ENCODE measurements at places on chromosomes 16 and 17.
A peak's percentile ranks its signal among the peaks of the same experiment; 100 is the strongest.

DNA sequence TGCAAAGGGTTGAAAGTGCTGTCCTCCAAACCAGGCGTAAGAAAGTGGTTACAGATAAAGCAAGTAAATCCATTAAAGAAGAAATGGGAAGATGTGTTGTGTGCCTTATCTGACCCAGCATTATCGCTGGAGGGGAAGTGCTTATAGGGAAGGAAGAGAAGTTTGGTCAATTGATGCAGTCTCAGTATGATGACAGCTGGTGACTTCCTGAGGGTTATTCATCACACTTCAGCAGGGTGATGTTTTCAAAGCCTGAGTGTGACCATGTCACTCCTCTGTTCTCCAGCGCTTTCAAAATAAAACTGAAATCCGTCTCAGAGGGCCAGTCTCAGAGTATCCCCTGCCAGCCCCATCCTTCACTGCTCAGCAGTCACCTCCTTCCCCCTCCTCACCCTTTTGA, 505.4 kb upstream of the RBFOX1 start:
- no peak for DNase-seq

DNA sequence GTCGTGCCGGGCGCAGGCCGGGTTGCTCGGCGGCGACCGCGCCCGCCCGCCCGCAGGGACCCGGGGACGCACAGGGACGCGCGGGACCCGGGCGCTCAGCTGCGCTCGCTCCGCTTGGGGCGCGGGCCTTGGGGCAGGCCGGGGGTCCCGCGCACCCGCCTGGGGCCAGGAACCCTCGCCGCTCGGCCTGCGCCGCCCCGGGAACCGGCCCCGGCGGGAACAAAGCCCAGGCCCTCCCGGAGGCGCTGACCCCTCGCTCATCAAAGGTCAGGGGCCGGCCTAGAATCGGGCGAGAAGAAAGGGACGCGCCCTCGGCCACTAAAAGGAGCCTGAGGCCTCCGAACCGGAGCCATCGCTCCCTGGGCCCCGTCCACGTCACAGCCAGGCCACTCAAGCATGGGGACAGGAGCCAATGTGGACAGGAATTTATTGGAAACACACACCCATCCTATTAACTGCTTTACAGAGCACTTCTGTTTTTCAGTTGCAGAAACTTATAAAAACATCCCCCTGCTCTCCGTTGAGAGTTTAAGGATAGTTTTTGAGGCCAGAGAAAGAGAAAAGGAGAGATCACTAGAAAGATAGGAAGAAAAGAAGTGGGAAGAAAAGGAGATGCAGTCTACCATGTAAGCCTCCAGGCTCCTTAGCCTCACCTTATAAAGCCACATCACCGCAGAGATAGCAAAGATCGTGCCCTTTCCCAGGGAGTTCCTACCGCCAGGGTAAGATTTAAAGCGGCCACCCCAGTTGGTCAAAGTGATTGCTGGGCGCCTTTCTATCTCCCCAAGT, 558 bp upstream of the ZFHX3 start:
- no peak for DNase-seq

DNA sequence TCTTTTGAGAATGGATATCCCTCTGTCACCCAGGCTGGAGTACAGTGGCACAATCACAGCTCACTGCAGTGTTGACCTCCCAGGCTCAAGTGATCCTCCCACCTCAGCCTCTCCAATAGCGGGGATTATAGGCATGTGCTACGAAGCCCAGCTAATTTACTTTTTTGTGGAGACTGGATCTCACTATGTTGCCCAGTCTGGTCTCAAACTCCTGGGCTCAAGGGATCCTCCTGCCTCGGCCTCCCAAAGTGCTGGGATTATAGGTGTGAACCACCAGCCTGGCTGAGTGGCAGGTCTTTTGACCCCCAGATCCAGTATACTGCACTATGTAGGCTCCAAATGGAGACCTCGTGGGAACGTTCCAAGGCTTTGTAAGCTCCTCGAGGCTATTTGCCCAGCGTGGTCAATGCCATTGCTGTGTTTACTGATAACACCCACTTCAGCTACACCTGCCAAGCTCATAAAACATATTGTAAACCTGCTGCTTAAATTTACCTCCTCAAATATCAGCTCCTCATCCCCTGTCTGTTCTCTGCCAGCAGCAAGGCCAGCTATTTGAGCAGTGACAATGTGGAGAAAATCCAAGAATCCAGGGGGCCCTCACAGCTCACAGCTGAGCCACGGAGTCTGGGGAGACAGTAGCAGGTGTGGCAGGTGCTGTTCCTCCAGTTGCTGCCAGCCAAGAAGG, 16.2 kb upstream of the KIFC3 start:
- DNase-seq = no peak

DNA sequence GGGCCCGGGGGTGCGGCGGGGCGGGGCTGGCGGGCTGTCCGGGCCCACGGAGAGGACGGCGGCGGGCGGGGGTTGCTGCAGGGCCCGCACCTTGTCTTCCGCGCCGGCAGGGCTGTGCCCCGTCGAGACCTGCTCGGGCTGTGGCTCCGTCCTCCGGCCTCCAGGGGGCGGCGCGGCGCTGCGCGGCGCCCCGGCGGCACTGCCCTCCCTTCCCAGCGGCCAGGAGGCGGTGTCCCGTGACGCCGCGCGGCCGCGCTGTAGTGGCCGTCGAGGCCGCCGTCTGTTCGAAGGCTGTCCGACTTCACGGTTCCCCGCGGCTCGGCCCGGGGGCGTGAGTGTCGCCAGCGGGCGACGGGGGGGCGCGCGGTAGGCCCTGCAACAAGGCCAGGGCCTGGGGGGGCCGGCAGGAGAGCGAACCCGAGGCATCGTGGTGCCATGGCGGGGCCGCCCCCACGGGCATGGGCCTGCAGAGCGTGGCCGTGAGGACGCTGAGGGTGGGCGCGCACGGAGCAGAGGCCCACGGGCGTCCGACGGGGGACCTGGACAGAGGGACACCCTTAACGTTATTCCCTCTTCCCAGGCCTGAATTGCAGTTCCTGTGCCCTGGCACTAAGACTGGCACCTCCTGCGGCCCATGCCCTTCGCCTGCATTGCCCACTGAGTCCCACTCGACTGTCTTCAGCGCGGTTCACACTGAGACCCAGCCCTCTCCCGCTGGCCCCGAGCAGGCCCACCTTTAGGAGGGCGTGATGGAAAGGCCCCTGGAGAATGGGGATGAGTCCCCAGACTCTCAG, at the start of gene PLEKHG4:
PLEKHG4 (plus strand) TSS at position 237 of the 794 bp plus-strand sequence; CDS start at position 750, 513 bp downstream.
- peak; percentile 74 for DNase-seq

DNA sequence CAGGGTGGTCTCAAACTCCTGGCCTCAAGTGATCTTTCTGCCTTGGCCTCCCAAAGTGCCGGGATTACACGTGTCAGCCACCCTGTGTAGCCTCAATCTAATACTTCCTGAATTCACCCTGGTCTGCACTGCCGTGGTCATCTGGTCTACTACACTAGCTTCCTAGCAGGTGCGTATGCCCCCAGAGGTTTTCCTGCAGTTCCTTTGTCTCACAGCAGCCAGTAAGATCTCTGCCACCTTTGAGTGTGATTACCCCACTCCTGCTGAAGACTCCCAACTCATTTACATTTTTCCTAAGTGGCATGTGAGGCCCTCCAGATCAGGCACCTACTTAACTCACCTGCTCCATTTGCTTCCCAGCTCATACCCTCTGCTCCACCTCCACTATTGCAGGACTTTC, 5.1 kb upstream of the DDX19A start:
- DNase-seq = no peak

DNA sequence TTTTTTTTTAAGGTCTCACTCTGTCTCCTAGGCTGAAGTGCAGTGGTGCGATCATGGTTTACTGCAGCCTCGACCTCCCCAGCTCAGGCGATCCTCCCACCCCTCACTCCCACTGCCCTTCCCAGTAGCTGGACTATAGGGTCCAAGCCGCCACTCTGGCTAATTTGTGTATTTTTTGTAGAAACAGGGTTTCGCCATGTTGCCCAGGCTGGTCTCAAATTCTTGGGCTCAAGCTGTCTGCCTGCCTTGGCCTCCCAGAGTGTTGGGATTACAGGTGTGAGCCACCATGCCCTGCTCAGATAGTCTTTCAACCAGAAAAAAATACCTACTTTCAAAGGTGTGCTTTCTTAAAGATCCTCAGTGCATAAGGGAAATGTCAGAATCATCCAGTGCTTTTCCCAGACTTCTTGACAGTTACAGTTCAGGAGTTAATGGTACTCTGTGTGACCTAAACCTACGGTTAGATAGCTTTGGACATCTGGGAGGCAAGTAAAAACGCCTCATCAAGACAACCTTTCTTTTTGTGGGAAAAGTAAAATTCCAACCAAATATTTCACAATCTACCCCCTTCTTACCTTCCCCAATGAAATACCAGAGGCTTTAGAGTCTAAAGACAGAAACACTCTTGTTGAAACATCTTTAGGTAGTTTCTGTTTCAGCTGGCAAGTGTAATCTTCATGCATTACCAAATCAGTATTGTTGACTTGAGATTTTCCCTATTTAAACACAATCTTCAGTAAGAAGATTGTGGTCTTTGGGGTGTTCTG, 6.8 kb downstream of the RSPRY1 start:
- DNase-seq = no peak

DNA sequence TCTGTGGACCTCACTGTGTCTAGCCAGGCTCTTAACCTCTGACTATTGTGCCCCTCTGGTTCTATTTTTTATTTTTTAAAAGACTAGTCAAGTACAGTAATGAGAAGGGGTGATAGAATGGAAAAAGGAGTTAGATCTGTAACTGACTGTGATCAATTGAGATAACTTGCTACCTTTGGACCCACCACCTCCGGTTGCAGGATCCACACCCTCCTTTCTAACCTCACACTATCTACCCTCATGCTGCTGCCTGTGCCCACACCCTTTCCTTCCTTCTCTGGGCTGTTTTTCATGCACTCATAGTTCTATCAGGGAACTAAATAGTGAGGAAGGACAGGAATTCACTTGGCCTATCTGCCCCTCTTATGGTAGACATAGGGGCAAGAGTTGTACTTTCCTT, 172.3 kb downstream of the KATNIP start:
- no peak for DNase-seq

- peak; percentile 81 for DNase-seq
These were observed 7.5 kb upstream of the SLC35B1 start for GRCh38 chr17:49715216-49715615.

DNA sequence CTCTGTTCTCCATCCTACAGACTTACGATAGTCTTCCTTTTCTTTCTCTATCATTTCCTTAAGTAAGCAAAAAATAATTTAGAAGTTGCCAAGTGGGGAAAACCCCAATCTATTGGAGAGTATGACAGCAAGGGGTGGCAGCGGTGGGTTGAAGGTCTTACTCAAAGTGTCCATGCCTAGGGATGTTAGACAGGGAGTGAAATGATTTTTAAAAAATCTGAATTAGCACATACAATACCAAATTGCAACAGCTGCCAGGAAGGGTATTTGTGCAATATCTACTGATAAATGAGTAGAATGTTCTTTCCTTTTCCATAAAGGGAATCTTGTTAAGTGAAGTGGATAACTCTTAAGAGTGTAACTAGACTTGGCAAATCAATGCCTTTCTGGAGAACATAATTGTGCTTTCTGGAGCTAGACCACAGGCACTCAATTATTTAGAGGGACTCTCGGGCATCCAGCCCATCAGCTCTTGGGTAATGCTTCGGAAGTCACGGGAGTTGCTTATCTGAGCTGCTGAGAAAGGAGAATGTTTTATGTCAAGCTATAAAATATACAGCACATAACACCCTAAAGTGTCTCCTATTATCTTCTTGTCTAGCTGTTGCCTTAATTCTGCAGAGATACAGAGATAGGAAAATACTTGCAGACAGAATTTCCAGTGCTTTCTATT, 151.5 kb downstream of the KCNJ2 start:
- no peak for DNase-seq

GRCh38 chr17:36825113-36825512, 112.2 kb upstream of the LHX1 start:
- DNase-seq = no peak

- no peak for DNase-seq
These were observed 2.5 kb downstream of the KRTAP9-6 start for GRCh38 chr17:41267711-41268110.

GRCh38 chr17:10126276-10126615, 72.2 kb downstream of the GAS7 start:
- no peak for DNase-seq

DNA sequence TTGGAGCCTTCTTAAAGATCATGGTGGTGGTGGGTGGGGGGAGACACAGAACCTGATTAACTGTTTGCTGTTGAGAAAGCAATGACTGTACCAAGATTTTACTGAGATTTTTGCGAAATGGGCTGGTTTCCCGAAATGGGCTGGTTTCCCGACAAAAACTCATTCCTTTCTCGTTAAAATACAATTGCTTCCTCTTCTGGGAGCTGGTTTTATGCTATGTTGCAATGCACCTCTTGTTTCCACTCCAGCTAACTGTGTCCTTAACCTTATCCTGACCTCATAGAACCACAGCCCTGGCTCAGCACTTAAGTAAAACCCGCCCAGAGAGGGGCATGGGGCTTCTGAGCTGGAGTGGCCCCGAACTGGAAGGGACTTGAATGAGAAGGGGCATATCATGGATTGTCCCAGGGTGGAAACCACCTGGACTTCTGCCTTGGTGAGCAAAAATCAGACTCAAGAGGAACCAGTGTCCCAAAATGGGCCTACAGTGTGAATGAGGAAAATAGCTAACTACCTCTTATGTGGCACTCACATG, 20.9 kb downstream of the FAM20A start:
- DNase-seq = no peak

DNA sequence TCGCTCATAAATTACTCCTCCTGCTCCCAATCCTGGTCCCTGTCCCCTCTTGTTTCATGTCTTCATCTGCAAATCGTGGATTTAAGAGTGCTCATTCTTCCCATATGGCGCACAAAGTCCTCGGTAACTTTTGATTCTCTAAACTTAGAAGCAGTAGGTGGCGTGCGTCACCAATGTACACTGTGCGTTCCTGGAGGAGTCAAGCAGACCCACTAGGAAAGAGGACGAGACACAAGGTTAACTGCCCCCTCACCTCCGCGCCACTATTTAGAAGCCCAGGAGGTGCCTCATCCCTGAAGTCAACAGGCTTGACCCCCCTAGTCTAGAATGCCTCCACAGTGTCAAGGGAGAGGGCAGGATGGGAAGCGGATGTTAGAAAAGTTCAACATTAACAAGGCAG, 2.9 kb downstream of the SLC13A5 start:
- DNase-seq = no peak

DNA sequence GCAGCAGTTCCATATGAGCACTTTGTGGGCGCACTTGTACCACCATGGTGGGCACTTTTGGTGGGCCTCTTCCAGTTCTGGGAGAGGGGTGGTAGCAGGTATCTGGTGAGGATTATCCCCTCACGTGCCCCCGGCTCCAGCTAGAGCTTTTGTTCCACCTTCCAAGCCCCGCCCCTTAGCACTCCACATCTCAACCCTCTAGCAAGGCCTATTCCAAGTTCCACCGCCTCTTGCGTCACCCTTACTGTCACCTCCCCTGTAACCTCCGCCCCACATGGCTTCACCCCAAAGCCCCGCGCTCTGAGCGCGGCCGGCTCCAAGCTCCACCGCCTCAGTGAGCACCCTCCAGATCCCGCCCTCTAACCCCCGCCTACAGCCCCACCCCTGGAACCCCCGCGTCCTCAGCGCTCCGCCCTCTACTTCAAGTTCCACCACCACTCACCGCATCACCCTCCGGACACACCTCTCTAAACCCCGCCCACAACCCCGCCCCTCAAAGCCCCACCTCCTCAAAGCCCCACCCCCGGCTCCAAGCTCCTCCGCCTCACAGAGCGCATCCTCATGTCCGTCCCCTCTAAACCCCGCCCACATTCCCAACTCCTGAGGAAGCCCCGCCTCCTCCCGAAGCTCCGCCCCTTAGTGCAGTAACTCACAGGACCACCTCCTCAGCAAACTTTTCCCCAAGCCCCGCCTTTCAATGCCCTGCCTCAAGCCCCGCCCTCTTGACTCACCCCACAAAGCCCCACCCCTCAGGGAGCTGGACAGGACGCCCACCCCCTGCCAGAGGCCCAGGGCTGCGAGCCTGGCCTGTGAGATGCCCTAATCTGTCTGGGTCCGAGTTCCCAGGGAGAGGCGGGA, 11.1 kb downstream of the SCN4A start:
- DNase-seq = peak; percentile 54

- DNase-seq = no peak
These were observed 133.4 kb downstream of the TANC2 start for GRCh38 chr17:63099425-63099824.
